ENCODE measurements at places on chromosomes 7 and 10.

DNA sequence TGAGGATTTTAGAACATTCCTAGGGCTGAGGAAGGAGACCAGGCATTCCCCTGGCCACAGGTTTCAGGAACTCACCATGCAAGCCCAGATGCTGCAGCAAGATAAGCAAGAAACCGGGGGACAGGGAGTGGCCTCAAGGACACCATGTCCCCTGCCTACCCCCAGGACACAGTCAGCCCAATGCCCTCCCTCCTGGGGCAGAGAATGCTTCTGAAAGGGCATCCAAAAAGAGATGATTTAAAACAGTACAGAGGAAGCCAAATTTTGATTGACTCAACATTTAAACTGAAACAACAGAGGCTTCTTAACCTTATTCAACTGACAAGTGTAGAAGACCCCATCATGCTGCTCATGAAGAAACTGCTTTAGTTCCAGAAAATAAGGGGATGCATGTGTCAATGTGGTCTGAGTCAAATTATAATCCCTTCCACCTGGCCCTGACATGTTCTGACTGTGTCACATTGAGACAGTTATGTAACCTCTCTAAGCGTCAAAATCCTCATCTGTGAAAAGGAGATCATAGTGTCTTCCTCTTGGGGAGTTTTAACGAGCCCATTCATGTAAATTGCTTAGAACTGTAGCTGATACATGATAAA is 60.0 kb downstream of the ICA1 start:
- no peak for DNase-seq

- DNase-seq: no peak
Measured at GRCh38 chr10:3948843-3949242, 163.8 kb upstream of the KLF6 start.

DNA sequence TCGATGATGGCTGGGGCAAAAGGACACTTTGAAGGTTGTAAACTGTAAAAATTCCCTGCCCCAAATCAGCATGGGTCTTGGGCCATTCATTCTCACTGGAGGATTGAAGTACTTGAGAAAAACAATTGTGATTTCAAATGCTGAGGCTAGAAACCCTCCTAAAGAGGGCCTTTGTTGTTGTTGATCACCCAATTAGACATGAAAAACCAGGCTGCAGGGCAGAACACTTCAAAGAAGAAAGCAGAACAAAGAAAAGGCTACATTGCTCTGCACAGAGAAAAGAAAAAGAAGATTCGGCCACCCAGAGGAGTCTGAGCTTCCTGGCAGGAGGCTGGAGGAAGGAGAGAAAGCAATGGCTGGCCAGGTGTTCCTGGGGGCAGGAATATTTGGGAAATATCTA is 143.1 kb downstream of the NPY start:
- no peak for DNase-seq

DNA sequence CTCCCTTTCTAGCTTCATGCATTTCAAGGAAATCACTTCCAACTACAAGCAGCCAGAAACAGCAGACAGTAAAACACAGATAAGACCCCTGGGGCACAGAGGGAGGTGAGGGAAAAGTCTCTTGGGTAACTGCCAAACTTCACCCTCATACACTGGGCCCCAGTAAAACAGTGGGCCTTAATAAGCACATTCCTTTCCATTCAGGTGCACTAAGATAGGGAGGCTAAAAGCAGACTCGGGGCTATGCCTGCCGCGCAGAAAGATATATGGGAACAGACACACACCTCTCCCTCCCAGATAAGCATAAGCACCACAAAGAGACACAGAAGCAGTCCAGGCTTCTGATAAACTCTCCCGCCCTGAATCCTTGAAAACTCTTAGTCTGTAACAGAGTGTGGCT is 117.0 kb downstream of the TYW1B start:
- DNase-seq: no peak

DNA sequence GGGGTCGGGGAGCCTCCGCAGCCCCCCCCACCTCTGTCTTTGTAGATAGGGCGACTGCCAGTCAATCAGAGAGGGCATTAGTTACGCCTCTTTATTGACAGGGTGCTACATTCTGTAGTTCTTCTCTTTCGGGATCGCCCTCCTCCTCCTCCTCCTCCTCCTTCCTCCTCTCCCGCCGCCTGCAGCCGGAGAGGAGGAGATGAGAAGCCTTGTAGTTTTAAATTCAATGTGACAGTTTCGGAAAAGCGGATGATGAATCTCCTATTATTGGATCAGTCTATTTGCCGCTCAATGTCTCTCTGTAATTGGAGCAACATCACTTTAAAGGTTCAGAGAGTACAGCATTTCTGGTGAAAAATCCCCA is 587 bp upstream of the UNCX start:
- DNase-seq: no peak

DNA sequence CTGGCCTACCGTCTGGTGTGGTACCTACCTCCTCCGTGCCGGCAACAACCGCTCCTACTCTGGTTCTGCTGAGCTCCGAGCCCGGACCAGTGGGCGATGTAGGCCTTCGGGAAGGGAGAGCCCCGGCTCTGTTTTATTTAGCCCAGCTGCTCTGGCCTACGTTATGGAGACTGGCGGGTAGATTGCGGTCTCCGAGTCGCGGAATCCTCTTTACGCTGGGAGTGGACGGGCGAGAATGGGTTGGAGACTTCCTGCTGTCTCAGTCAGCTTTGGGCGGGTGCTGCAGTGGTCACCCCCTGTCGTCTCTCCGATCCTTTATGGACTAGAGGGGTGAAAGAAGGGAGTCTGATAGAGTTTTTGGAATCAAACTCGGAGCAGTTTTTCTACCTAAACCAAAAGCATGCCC is 406 bp downstream of the CBLL1 start:
- DNase-seq: no peak

GRCh38 chr7:51175316-51175991 is 141.2 kb downstream of the COBL start:
- DNase-seq: no peak

DNA sequence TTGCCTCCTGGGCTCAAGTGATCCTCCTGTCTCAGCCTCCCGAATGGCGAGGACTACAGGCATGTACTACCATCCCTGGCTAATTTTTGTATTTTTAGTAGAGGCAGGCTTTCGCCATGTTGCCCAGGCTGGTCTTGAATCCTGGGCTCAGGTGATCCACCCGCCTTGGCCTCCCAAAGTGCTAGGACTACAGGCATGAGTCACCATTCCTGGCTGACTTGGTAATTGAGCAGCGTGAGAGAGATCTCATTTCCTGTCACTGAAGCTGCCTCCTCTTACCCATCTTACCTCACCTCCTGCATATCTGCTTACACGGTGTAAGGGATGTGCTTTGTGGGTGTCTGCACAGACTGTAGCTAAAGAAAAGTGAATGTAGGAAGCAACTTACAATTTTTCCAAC is 9.7 kb downstream of the IFIT3 start:
- DNase-seq: no peak

- DNase-seq: no peak
Measured at GRCh38 chr7:44980393-44981034, 1.7 kb upstream of the MYO1G start.

DNA sequence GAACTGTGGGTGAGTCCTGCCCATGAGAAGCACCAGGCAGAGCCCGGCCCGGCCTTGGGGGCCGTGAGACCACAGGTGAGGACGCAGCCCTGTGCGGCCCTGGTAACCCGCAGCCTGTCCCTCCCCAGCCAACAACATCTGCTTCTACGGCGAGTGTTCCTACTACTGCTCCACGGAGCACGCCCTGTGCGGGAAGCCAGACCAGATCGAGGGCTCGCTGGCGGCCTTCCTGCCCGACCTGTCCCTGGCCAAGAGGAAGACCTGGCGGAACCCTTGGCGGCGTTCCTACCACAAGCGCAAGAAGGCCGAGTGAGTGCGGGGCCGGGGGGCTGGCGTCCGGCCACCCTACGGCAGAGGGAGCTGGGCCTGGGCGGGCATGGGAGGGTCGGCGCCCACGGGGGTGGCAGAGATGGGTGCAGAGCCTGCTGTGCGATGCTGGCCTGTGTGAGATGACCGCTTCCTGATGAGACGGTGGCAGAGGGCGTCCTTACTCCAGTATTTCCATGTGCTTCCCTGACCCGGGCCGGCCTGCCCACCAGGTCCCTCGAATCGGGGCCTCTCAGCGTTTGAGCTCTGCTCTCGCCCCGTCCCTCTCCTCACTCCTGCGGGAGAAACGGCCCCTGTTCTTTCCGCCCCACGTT is 34.1 kb upstream of the FOXL3 start:
- no peak for DNase-seq

GRCh38 chr10:43204042-43204942 is 62.6 kb downstream of the RASGEF1A start:
- DNase-seq: peak; percentile 7

DNA sequence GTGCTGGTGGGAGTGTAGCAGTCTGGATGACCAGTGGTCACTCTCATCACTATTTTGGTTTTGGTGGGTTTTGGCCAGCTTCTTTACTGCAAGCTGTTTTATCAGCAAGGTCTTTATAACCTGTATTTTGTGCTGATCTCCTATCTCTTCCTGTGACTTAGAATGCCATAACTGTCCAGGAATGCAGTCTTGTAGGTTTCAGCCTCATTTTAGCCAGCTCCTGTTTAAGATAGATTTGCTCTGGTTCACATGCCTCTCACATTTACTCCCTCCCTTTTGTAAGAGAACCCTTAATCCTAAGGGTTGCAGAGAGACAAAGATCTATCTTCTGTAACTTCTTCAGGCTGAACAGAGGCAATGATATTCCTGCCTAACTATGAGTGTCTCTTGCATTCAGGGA is 51.2 kb upstream of the INHBA start:
- no peak for DNase-seq

DNA sequence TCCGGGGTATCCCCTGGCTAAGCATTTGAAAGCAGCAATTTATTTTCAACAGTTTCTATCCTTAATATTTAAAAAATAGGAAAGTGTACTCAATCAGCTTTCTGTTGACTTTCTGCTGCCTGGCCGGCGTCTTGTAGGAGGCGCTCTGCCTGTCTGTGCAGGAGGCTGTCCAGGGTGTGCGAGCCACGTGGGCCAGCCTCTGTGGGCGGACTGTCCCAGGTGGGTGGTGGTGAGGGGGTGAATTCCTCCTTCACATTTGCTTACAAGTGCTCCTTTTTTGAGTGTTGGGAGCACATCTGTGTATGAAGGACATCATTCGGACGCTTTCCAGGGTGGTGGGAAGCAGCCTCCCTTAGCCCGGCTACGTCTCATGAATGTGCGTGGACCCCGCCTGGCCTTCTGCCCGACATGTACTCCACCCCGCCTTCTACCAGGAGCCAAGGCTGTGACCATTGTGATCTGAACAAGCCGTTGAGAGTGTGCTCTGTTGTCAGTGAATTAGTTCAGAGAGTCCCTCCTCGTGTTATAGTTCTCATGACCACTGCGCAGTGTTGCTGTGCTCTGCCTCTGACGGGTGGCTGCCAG is 114.9 kb downstream of the MGMT start:
- no peak for DNase-seq

DNA sequence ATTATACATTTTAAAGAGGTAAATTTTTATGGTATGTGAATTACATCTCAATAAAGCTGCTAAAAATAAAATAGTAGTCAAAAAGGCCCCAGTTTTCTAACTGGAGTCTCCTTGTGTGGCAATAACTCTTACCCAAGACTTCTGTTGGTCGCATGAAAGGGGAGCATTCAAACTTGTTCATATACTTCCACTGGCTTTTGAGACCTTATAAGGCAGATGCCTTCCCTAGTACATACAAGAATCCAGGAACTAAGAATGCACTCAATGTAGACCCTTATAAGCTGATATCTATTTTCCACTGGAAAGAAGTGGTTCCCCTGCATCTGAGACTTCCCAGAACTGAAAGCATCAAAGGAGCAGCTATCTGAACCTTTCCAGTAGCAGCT is 13.0 kb downstream of the BCAP29 start:
- no peak for DNase-seq

DNA sequence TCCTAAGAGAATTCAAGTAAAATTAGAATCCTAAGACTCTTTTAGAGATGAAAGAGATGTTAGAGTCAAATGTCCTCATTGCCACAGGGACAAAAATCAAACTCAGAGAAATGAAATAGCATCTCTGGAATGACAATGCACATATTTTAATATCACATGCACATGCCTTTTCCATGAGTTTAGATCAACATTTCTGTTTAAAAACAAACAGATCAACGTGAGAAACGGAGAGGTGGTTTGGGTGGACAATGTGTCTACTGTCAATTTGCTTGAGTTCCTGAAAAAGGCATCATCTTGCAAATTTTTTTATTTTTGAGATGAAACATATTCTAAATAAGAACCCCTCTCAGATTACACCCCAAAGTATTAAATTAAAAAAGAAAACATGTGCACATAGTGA is 130.0 kb downstream of the CHRM2 start:
- no peak for DNase-seq

DNA sequence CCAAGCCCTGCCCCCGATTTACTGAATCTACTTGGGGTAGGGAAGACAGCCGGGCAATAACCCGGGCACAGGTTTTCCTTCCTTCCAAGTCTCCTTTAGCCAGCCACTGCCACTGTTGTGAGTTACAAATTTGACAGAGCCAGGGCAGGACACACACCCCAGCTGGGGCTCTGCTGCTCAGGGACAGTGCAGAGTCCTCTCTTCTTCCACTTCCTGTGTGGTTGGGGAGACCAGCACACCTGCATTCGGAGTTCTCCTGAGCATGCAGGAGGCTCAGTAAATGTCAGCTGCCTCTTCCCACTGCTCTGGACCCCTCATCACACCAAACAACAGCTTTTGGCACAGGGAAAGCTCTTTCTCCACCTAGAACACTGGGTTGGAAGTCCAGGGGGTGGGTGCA is 21.3 kb downstream of the CHST15 start:
- DNase-seq: no peak

DNA sequence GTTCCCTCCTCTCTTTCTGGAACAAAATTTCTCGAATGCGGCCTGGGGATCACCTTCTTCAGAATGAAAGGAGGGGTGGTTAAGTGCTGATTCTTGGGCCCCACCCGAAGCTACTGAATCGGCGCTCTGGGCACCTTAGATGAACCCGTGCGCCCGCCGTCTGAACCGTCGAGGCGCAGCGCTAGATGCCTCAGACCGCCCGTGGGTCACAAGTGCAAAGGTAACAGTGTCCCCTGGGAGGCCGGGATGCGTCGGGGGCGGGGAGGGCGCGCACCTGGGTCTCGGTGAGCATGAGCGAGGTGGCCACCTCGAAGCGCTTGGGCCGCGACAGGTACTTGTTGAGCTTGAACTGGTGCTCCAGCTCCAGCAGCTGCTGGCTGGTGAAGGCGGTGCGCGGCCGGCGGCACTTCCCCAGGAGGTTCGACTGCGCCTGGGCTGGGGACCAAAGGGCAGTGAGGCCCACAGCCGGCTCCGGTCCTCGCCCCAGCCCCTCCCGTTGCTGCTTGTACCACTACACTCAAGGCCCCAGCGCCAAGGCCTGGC is 4.2 kb downstream of the MNX1 start:
- DNase-seq: no peak

DNA sequence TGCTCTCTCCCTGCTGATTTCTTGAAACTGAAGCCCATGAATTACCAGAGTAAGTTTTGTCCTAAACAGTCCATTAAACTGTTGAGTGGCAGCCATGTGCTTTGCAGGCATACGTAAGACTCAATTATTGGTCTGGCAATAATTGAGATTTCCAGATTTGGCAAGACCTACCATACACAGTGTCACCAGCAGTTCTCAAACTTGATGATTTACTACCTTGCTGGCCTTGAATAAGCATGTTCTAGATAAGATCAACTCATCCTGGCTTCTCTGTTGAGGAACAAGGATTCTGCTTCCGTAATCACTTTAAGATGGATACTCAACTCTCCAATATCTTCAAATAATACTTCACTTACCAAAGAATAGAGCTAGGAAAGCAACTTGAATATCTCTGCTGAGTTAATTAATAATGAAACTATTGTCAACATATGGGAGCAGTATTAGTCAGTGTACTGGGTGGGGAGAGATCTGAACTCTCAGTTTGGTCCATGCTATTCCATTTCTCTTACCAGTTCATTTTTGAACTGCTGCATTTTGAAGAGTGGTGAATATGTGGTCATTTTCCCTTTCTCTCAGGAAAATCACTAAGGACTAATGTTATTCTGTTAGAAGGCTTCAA is 181.4 kb downstream of the IPMK start:
- DNase-seq: no peak
